CD4-positive, alpha-beta T cell treated with Interleukin-1 beta for 1 hour (primary cell): ENCODE measurements at places on chromosomes 2 and 18.

- no peak for DNase-seq
These were observed 37.1 kb upstream of the ATP6V1B1 start for GRCh38 chr2:70898363-70899240.

DNA sequence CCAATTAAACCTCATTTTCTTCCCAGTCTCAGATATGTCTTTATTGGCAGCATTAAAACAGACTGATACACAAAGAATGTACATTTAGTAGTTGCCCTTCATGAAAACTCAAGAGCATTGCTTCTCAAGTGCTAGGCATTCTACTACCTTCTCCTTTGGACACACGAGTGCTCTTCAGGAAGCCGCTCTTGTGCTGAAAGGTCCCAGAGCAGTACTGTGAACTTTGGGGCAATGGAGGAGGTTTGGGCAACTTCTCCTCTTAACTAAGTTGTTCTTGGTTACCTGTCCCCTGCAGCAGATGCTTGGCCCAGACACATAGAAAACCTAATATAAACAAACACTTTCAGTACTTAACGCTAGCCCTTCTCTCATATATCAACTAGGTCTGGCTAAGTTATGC lies 362.8 kb downstream of the DPP10 start:
- no peak for DNase-seq

- DNase-seq = no peak
These were observed 201.1 kb downstream of the SPP2 start for GRCh38 chr2:234251326-234252271.

GRCh38 chr2:191114403-191114886 lies 36.3 kb downstream of the STAT4 start:
- DNase-seq = peak; percentile 77

DNA sequence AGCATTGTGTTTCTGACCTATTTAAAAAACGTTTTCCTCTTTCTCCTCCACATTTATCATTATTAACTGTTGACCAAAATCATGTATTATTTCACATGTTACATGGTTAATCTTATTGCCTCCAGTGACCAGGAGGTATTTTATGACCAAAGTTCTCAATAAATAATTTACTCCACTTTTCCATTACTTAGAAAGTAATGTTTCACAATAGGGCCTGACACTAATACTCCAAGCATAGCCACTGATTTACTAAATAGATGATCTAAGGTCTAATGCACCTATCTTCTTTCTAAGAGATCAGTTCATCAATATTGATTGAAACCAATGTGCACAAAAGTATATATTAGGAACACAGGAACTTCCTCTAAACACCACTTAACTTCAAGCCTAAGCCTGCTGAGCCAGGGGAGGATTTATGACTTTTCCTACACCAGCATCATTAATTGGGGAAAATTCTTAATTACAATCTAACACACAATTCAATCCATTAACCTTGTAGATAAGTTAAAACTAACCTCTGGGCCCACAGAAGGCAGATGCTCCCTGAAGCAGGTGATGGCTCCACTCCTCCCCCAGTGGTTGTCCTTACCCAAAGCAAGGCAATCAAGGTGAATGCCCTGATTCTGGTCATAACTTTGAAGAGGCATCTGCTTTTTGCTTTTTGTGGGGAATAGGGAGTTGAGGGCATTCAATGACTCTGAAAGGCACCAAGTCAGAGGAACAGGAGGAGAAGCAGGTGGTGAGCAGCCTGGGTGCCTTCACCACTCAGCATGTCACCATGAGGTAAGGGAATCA lies 33.9 kb downstream of the RBMS1 start:
- no peak for DNase-seq

DNA sequence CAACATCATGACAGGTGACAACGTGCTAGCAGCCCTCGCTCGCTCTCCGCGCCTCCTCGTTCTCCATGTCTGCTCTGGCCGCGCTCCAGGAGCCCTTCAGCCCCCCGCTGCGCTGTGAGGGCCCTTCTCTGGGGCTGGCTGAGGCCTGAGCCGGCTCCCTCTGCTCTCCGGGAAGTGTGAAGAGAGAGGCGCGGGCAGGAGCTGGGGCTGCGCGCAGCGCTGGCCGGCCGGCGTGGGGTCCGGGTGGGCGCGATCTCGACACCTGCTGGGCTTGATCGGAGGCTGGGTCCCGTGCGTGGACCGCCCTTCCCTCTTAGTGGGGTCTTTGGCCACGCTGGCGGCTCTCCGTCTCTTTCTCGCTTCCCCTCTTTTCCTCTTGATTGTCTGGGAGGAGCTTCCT lies 195.5 kb downstream of the ANKRD30BL start:
- DNase-seq = no peak

- DNase-seq = no peak
These were observed 31.0 kb downstream of the ACVR1 start for GRCh38 chr2:157845081-157845480.

DNA sequence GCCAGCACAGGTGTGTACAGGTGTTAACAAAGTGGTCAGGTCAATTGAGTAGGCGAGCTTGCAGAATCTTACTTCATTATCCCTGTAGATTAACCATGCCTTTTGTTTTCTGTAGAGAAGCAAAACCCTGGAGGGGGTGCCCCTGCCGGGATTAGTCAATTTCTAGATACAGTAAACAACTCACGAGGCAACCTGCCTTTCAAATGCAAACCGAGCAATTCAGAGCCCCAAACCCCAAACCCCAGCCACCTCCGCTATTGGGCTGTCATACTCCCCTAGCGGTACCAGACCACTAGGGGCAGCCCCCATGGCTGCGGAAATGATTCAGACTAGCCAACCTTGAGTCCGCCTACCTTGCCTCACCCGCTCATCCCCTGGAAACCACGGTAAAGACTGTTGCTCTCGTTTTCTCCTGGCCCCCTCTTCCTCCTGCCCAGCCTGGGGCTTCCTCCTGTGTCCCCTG lies 61.4 kb upstream of the KIF5C start:
- DNase-seq = peak; percentile 54

DNA sequence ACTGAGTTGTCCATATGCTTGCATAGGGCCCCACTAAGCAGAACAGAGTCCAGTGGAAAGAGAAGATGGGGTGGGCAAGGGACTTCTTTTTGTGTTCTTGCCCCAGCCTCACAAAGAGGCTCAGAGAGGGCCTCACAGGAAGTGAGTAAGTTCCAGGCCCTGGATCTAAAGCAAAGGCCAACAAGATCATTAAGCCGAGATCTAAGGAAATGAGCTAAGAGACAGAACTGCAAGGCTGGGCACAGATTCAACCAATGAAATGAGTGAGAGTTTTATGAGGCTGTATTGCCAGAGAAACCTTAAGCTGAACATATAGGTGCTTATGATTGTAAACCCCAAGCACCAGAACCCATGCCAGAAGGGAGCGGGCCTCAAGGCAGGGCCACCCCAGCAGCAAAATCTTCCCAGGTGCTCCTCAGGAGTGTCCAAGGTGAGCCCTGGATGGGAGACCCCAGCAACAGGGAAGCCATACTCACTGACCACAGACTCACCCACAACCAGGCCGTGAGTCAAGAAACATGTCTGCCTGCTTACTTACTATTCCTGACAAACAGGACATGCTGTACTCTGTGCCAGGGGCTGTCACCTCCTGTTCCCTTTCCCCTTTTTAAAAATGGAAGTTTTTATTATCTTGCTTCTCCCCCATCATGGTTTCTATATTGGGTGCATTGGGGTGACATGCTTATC lies 40.2 kb downstream of the SLC14A1 start:
- no peak for DNase-seq

- DNase-seq = peak; percentile 46
These were observed 18.8 kb upstream of the HAAO start for GRCh38 chr2:42810971-42811811.

GRCh38 chr2:105783972-105784371 lies 39.3 kb downstream of the NCK2 start:
- no peak for DNase-seq

DNA sequence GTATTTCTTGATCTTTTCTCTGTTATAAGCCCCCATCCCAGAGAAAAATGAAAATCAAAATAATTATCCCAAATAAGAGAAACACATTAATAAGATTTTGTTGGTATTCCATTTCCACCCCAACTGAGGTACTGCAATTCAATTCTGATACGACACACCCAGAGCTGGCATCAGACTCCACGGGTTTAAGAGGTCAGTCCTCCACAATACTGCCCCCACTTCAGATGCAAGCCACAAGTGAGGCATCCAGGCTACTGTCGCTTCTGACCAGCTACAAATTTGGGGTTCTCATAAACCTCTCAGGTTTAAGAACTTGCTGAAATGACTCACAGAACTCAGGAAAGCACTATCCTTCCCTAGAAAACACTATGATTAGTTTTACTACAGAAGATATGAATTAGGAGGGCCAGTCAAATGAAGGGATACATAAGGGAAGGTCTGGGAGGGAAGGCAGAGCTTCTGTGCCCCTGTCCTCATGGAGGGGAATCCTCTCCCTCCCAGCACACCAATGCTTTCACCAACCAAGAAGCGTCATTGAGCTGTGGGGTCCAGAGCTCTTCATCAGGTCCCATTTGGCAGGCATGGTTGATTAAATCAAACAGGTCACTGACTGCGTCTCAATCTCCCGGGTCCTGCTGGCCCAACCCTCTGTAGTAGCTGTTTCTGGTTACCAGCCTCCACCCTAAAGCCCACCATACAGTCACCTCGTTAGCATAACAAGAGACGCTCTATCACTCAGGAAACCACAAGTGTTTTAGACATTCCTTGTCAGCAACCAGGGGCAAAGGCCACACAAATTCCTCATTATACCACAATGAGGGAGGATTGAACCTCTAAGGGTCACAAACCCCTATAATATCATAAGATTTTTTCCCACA lies 46.2 kb downstream of the IWS1 start:
- no peak for DNase-seq

- no peak for DNase-seq
These were observed 112.1 kb downstream of the FTCDNL1 start for GRCh38 chr2:199738727-199739412.

DNA sequence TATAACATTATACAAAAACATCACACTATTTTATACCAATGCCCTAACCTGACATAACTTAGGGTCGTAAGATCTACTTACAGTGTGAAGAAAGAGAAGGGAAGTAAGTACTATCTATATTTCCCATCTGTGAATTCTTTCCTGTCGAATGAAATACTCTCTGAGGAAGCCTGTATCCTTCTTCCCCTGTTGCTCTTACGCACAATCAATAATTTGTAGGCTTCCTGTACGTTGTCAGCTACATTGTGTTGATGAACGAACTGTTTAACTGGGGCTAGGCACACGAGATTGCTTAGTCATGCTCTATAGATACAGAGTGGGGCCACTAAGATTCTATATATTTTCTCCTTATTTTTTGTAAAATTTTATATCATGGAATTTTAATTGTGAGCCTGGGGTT lies 1125.0 kb upstream of the CELF4 start:
- no peak for DNase-seq

DNA sequence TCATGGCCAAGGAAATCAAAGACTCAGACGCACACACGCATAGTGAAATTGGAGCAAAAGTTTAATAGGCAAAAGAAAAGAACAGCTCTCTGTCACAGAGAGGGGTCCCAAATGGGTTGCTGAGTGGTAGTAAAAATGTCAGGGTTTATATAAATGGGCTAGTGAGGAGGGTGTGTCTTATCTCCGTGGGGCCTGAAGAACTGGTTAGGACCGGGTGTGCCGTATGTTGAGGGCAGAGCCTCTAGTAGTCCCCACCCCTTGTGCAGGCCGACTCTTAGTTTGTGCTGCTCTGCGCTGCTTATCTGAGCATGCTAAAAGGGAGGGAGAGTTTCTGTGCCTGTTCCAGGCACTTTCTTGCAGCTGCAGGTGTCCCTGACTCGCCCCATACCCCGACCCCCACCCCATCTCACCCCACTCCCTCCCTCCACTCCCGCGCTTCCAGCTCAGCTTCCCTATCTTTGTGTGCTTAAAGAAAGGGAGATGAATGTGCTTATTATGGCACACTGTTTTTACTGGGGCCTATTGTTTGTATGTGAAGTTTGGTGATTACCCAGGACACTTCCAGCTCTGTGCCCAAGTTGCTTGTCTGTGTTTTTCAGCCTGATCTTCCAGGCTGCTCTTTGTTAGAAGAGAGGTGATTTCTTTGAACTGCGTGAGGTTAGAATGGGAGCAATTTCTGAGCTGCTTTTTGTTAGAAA lies 167.4 kb downstream of the SPAG16 start:
- no peak for DNase-seq

DNA sequence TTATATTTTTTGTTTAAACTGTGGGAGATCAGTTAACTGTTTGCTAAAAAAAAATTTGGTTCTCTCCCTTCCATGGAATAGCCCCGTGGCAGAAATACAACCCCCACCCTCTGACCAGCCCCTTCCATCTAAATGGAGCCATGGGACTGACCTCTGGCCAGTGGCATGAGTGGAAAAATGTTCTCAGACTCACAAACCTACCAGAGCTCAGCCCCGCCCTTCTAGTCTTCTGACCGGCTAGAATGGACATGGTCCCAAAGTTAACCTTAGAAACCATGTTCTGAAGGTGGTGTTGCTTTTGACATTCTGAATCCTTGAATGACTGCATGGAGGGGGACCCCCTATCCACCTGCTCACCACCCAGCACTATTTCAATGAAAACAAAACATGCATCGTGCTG lies 1.3 kb upstream of the CHRNA1 start:
- no peak for DNase-seq

DNA sequence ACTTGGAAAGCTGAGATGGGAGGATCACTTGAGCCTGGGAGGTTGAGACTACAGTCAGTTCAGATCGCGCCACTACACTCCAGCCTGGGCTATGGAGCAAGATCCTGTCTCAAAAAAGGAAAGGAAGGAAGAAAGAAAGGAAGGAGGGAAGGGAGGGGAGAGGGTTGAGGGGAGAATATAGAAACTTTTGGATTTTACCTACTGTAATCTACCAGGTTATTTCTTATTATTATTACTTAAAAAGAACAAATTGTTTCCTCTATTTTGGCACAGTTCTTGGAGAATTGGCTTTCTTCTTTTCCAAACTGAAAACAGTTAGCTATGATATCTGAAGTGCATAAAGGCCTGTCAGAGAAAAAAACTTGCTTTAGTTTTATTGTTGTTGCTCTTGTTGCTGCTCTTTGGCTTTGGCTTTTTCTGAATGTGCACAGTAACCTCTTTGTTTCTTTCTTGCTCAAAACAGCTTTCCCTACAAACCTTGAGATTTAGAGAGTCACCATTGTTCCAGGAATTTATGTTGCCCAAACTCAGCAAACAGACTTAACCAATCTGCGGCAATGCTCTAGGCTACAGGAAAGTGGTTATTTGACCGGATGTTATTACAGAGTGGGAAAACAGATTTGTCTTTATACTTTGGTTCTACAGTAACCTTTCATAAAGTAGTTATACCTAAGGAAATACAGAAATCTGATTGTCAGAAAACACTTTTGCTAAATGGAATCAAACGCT lies 214.9 kb downstream of the XIRP2 start:
- no peak for DNase-seq

GRCh38 chr2:19823507-19823906 lies 78.3 kb downstream of the TTC32 start:
- no peak for DNase-seq

DNA sequence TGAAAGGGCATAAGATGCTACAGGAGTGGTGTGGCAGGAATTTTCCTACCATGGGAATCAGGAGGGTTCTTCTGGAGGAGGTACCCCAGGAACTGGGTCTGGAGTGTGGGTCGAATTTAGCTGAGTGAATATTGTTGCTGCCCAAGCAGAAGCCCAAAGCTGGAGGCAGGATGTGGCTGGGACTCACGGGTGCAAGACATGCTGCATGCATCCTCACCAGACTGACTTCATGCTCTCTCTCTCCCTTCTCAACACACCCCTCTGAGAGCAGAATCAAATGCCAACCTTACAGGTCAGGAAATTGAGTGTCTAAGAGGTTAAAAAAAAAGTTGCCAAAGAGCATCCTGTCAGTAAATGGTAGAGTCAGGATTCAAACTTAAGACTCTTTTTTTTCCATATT lies 78.8 kb upstream of the TTC39C start:
- DNase-seq = peak; percentile 16

GRCh38 chr2:139916822-139917221 lies 1136.6 kb upstream of the NXPH2 start:
- no peak for DNase-seq
